Right cardiac atrium (tissue), 5 donors: ENCODE measurements at places on chromosomes 2 and 18. TPM values are rescaled to one million over a fixed set of nuclear protein-coding genes. Genes with fewer than 3 reads are reported as not detected.

Gene SPATA3
- total RNA-seq: not detected

DNA sequence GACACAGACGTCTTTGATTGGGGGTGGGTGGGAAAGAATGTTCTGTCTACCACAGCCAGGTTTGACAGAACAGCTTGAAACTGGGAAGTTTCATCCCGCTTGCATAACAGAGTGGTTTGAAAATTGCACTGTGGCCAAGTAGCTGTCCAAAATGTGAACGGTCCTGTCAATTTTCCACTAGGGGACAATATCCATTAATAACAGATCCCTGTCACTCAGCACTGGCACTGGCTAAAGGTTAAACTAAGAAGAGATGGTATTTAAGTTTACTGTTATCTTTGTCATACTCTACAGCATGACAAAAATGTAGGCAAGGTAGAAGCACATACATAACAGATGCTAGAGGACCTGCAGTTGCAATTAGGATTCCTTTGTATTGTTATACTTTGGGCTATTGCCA, 55.6 kb upstream of the ACMSD start:
- DNase-seq: no peak

DNA sequence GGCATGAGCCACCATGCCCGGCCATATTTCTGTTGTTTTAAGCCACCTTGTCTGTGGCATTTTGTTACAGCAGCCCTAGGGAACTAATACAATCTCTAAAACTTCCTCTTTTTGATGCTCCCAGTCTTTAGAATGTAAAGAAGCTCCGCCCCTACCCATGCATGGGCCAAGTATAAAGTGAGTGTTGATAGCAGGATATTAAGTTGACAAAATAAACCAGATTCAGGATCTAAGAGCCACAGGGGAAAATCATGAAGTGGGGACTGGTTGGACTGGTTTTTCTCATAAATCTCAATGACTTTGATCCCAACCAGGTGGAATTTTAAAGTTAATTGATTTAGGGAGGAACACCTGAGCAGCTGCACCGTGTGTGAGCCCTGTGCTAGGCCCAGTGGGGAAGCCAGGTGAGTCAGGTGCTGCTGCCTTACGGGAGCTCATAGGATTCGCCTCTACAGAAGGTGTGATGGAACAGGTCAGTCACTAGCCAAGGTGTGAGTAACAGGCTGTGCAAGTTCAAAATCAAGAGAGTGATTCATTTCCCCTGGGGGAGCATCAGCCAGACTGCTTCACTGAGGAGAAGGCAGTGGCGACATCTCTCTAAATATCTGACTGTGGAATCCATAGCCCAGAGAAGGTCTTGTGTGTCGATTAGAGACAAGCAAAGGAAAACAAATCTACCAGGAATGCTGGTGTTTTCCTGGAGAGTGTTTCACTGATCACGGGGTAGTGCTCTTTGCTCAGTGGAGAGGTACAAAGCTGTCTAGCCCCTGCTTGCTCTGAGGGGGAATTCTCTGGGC, 63.0 kb upstream of the MSH2 start:
- no peak for DNase-seq

DNA sequence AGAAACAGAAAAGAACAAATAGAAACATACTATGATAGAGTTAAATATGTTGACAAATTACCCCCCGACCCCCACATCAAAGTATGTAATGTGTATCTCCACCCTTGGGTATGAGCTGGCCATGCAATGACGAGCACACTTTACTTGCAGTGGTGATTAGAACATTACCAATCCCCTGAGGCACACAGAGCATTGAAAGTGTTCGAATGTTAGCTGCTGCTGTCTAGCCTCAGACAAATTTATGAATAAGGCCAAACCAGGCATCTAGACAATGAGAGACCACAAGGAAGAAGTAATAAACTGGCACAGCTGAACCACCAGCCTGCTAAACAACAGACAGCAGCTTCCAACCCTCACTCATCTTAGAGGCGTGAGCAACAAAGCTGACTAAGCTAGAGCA, 380.5 kb downstream of the DSEL start:
- DNase-seq: no peak

DNA sequence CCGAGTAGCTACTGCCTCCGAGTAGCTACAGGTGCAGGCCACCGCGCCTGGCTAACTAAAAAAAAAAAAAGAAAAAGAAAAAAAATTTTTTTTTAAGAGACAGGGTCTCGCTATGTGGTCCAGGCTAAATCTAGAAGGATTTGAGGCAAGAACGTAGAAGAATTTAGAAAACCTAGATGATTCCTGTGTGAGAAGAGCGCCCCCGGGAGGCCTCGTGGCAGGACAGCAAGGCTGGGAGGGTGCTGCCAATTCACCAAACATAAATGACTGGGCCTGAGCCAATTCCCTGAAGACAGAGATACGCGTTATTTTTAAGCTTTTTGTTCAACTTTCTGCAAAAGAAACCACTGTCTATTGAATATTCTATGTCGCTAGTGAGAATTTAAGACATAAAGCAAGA, 90.1 kb upstream of the TGFA start:
- no peak for DNase-seq

Gene NGEF
- total RNA-seq: 4.0 TPM

DNA sequence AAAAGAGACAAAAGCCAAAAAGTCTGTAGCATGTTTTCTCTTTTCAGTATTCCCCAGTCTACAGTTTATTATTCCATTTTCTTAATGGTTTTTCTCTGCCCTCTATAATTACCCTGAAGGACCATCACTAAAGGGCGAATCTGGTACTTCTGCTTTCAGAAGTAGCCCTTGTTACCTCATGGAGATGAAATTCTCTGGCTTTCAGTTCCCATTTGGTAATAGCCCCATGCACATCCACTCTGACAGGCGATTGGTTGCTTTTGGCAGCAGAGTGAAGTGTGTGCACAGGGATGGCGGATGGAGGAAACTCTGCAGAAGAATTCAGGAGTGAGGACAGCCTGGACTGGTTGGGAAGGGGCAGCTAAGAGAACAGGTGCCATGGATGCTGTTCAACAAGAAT, 66.3 kb upstream of the NABP1 start:
- DNase-seq: no peak

GRCh38 chr2:127542231-127542630, 6.7 kb downstream of the MYO7B start:
- DNase-seq: no peak

Gene EVX2
- not detected for total RNA-seq

GRCh38 chr2:185137700-185138099, 539.4 kb downstream of the ZNF804A start:
- no peak for DNase-seq

- DNase-seq: no peak
These were observed 74.6 kb downstream of the RPRM start for GRCh38 chr2:153403940-153404339.

Gene RBKS
- total RNA-seq: 2.5 TPM
